OCI-LY7 (cell line): ENCODE measurements at places on chromosomes 3 and 15.

- DNase-seq: no peak
These were observed 57.0 kb downstream of the DUT start for GRCh38 chr15:48388016-48388851.

DNA sequence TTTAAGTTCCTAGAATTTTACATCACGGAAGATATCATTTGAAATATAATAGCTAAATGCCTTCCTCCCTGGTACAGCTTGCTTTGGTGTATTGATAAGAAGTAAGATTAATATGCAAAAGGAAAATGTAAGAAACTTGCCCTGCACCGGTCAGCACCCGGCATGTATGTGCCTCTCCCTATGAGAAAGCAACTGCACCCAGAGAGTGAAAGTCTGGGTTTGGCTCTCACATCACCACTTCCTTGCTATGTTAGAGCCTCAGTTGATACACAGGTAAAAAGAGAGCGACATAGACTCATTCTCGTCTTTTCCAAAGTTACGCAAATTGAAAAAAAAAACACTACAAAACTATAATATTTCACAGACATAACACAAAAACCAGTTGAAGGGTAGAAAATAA, 96.7 kb downstream of the FOXP1 start:
- DNase-seq: no peak

DNA sequence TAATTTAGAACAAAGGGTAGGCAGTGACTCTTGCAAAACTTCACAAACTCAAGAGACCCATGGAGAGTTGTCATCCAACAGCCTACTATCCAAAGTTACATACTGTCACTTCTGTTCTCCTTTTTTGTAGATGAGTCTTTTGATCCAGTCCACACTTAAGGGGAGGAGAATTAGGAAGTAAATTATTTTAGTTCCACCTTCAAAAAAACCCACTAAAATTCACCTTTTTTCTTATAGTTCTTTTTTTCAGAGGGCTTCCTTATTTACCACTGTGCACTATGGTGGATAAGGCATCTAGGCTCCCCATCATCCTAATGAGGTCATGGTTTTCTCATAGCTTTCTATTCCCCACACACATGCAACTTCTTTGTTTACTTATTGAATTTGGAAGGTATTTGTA, 8.6 kb upstream of the TCAIM start:
- no peak for DNase-seq

- no peak for DNase-seq
These were observed 158.0 kb downstream of the CTNNB1 start for GRCh38 chr3:41357271-41357670.

- DNase-seq: no peak
These were observed 104.9 kb upstream of the ZBED2 start for GRCh38 chr3:111700054-111700453.

GRCh38 chr15:88246081-88246480, 10.5 kb downstream of the NTRK3 start:
- DNase-seq: no peak

GRCh38 chr3:71621825-71622537, 38.5 kb upstream of the FOXP1 start:
- no peak for DNase-seq

DNA sequence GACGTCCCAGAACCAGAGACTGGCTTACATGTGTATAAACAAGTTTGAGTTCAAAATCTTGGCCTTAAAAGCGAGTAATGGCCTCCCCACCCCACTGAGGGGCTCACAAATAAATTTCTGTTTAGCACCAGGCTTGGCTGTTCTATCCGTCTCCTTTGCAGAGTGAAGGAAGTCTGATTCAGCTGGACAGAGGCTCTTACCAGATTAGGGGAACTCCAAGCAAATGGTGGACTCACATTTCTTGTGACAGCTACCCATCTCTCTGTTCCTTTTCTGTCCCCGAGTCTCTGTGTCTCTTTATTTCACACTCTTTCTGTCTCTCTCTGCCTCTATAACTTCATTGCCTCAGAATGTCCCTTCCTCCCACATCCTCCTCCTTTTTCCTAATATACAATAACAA, 62.7 kb downstream of the DGKG start:
- DNase-seq: no peak

DNA sequence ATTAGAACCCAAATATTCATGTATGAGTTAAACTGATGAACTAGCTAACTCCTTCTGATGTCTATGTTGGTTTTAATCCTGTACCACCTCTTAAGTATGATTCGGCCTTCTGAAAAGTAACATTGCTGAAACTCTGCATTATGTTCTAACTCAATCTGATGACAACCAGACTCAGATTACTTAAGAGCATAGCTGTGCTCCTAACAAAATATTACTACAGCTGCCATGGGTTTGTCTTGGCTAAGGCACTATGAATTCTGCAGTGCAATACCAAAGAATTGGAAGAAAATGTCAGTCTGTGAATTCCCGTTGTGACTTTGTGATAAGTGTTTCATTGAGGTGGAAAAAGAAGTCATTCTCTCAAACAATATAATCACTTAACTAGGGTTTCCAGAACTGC, 224.4 kb downstream of the ZMAT3 start:
- no peak for DNase-seq

- no peak for DNase-seq
These were observed 52.7 kb downstream of the RPN1 start for GRCh38 chr3:128597900-128598299.

DNA sequence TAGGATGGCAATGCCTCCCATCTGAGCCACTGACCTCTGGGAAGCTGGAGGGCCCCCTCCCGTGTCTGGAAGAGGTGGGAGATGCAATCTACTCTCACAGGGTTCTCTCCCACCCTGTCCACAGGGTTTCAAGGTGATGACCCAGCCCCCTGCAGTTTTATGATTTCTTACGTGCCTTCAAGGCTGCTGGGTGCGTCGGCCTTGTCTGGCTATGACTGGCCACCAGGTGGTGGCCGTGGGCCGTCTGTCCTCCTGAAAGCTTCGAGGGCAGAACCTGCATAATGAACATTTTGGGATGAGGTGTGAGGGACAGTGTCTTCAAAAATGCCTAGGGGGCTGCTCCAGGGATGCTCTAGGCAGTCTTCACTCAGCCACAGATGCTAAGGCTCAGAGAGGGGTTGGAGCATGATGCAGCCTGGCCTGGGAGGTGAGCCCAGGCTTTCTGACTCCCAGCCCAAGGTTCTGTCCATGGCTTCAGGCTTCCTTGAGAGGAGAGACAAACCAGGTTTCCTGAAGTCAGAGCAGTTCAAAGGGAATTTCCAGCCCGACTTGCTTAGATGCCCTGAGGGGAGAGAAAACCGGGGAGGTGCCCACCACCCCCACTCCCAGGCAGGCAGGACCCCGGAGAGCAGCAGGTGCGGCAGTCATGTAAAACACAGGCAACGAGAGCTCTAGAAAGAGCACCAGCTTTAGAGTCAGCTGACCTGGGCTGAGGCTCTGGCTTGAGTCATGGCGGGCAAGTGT, 18.7 kb downstream of the ISG20 start:
- no peak for DNase-seq

GRCh38 chr3:72558001-72558400, 290.2 kb downstream of the SHQ1 start:
- no peak for DNase-seq

GRCh38 chr3:169478566-169479313, 184.8 kb downstream of the MECOM start:
- no peak for DNase-seq

DNA sequence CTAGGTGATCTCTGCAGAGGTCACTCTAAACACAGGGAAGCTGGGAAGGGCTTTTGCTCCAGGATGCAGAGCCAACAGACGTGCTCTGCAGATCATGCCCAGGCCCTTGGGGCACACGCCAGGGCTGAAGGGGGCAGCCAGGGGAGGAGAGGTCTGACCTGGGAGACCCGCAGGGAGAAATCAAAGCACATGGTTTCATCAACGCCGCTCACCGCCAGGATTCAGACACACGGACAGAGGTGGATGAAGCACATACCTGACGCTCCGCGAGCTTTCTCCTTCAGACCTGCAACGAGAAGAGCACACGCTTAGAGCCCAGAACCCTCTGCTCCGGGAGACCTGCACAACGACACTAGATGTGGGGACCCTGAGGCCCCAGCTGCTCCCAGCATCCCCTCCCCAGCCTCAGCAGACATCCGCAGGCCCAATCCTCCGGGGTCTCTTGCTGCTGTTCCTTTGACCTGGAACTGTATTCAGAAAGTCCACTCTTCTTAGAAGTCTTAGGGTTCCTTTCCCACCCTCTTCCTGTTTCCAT, 90.7 kb upstream of the IQSEC1 start:
- no peak for DNase-seq

- DNase-seq: no peak
These were observed 3.5 kb downstream of the ADAMTS17 start for GRCh38 chr15:100338247-100338646.

GRCh38 chr15:51332206-51333147, 5.9 kb downstream of the CYP19A1 start:
- no peak for DNase-seq

- no peak for DNase-seq
These were observed 72.1 kb upstream of the ETV5 start for GRCh38 chr3:186180891-186181481.

DNA sequence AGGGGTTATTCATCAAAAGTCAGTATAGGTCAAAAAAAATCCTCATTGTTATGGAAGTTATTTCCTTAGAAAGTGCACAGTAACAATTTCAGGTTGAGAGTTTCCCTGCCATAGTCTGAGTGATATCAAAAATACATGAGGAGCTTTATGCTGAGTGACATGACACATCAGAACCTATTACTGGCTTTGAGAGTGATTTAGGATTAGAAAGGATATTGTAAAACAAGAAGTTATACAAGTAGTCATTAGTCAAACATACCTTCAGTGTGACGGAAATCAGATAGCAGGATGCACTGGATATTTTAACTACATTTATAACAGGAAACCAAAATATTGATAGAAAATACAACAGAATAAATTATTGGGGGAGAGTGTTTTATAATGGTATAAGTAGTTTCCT, 471.1 kb downstream of the VGLL3 start:
- DNase-seq: no peak

- peak; percentile 30 for DNase-seq
These were observed 34.8 kb downstream of the RBPMS2 start for GRCh38 chr15:64740311-64741170.

DNA sequence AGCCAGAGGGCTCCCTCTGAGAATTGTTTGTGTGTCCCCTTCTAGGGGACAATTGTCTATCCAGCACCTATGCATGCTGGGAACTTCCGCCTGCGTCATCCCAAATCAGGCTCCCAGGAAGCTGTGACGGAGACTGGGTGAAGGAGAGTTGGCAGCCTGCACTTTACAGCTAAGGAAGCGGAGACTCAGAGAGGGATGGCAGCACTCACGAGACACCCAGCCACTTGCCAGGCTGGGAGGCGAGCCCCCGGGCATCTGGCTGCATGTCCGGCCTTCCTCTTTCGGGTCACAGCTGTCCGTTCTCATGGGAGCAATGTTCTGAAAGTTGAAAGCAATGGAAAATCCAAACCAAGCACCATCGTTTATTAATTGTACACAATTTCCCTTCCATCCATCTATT, 45.5 kb upstream of the SLC6A11 start:
- no peak for DNase-seq

DNA sequence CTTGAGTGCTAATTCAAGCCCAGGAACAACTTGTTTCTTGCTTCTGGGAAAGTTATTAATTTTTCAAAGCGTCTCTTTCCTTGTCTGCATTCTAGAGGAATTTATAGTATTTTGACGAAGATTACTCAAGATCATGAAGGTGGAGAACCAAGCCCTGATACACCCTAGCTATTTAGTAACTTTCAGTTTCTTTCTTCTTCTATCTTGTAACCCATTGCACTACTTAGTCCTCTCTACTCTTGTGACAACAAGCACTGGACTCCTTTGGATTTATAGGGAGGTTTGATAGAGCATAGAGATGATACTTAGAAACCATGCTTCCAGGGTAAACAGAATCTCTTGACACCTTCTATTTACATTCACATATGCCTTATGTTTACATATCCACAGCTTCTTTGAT, 203.3 kb upstream of the GRM7 start:
- DNase-seq: no peak

- no peak for DNase-seq
These were observed 337.3 kb upstream of the ARRDC4 start for GRCh38 chr15:97623091-97623661.
